ENCODE measurements at places on chromosomes 16 and 17. TPM values are rescaled to one million over a fixed set of nuclear protein-coding genes. Genes with fewer than 3 reads are reported as not detected.

C17orf78 gene
- not detected for total RNA-seq

HAGHL gene
- 9.1 TPM for total RNA-seq

GAST gene
- not detected for total RNA-seq

KRTAP1-1 gene
- total RNA-seq = not detected

KRT33A gene
- total RNA-seq = not detected

TBC1D3E gene
- total RNA-seq = not detected

CMTM2 gene
- total RNA-seq = 0.43 TPM

TNS4 gene
- 9.5 TPM for total RNA-seq

ZNF19 gene
- total RNA-seq = 2.8 TPM

TMED6 gene
- 1.3 TPM for total RNA-seq

CA5A gene
- not detected for total RNA-seq

TACO1 gene
- 26.7 TPM for total RNA-seq

RPH3AL gene
- 2.8 TPM for total RNA-seq

NACA2 gene
- total RNA-seq = not detected

CYBA gene
- total RNA-seq = 588 TPM

SLC38A7 gene
- 11.4 TPM for total RNA-seq

KRT12 gene
- total RNA-seq = not detected

CLDN7 gene
- 0.80 TPM for total RNA-seq

OR2C1 gene
- not detected for total RNA-seq

REXO5 gene
- 17.4 TPM for total RNA-seq

CACNG3 gene
- not detected for total RNA-seq

ALOX12 gene
- not detected for total RNA-seq

KRT33B gene
- not detected for total RNA-seq
